NCI-H524 (cell line): ENCODE measurements at places on chromosomes 2 and 18.

DNA sequence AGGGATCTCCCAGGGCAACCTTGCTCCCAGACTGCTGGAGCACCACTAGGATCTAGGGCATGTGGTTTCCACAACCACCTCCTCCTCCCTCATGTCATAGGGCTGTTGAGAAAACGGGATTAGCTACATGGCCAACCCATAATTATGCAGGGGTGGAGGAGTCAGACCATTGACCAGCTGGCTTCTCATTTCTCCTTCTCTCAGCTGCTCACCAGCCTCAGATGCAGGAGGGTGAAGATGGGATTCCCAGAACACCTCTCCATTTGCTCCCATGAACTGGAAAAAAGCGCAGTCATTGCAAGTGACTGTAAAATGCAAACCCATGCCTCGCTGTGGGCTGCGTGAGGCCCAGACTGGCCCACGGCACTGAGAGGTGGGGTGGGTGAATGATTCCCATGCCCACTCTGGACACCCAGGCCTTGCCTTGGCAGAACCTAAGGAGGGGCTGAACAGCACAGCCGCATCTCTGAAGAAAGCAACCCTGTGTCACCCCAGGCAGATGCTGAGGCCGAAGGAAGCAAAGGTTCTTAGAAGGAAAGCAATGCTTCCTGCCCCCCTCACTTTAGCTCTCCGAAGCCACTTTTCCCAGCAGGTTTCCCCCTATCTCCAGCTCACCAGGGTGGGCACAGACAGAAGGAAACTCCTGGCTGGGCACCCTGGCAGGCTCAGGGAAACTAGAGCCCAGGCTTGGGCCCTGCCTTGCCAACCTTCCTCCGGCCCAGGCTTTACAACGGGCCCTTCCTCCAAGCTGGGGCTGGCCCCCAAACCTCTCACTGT, 69.6 kb upstream of the RTN4 start:
- peak; percentile 99 for DNase-seq

DNA sequence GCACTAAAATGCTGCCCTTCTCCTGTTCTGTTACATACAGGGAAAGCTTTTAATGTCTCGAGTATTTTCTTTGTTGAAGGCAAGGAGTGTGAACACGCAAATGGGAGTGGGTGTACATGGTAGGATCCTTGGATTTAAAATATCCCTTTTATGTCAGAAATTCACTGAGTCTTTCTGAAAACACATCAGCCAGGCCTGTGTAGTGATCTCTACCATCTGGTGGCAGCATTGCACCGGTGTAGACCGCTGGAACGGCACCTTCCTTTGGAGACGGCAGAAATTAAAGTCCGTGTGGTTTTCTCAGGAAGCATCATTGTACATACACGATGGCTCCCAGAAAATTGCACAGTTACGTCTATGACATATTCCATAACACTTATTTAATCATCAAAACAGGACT, 515.8 kb downstream of the GALR1 start:
- peak; percentile 41 for DNase-seq

DNA sequence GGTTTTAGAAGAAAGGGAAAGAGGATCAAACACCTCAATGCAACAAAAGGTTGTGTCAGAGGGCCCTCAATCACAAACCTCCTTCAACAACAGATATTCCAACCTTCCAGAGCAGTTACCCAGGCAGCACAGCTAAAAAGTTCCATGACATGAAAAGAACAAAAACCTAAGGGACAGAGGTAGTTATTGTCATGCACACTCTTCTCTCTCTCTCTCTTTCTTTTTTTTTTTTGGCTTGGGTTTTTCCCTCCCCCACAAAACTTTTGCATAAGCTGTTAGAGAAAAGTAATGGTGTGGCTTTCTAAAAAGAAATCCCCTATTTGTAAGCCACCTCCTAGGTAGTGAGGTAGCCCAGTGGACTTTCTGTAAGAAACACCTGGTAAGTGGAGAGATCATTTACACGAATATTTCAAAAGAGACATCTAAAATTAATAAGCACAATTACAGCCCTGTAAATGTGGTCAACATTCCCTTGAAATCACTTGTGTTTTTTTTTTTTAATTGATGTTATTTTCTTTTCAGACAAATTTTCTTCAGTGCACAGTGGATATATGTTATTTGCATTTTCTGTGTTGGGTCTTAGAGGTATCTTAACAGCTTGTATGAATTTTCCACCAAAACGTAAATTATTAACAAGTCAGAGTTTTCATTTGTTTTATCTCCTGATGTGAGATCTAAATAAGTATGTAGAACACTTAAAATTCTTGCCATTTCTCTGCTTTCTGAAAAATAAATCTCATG, 48.4 kb downstream of the ZEB2 start:
- no peak for DNase-seq

DNA sequence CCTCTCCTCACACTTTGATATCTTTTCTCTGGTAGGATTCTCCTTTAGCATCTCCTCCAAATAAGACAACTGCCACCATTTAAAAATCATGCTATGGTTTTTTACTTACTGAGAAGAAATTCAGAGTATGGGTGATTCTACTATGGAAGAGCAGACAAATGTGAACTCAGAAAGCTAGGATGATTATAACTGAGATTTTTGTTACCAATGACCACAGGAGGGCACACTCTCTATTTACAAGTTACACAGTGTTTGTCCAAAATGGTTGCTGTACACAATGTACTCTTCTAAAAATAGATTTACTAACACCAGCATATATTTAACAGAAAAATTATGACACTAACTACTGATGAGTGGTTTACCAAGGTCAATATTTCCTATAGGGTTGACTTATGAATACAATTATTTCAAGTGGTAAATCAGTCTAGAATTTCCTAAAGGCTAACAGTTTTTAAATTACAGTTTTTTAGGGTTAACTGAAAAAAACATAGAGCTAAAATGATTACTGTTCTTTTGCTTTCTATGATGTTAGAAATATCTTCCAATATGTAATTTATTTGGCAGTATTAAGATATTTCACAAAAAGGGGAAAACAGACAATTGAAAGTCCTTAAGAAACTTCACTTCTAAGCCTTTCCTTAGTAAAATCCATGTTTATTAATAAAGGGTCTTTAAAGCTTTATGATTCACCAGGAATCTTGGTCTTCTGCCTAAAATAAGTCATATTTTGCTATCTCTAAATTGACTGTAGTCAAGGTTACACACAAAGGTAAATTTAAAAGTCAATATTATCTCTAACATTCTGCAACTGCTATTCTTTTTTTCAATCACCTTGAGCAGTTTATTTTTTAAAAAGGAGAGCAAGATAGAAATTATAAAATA, 57.2 kb downstream of the MAP4K3 start:
- DNase-seq: peak; percentile 2

DNA sequence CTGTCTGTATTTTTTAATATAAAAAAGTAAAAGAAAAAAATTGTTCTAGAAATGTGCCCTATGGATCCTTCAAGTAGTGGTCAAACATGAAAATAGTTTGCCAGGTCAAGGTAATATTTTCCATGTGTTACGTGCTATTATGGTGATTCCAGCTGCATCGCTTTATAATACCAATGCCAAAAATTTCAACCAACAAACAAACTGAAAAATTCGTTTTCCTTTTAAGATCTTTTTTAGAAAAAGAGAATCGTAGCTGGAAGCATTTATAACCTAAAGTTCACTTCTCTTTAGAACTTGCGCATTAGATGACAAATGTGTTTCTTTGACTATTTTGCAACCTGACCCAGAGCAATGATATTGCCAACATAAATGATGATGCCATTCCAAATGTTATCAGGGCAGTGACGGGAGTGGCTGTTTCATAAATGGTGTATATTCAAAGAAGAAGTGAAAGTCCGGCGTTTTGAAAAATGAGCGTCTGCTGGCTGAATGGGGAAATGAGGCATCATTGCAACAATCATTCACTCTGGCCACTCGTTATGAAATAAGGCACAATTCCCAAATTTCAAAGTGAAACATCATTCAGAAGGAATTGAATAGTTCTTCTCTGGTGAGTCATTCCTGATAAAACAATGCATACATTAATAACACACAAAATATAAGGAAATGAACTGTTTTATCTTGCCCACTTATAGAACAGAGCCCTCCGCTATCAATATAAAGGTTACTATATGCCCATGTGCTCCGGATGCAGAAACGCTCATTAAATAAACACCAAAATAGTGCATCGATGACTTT, 297.4 kb downstream of the TGIF1 start:
- no peak for DNase-seq

DNA sequence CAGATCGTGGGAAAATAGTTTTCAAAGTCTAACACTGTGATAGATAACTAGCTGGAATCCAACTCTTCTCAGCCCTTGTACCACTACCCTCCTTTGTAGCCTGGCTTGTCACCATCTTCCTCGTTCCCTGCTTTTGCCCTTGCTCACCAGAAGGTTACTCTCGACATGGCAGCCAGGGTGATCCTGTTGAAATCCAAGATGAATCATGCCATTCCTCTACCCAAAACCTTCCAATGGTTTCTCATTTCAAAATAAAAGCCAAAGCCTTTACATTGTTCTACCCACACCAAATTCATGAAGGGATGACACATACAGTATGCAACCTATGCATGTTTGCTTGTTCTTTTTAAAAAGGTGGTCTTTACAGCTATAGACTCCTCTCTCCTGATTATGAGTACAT, 45.7 kb downstream of the STAT4 start:
- no peak for DNase-seq

DNA sequence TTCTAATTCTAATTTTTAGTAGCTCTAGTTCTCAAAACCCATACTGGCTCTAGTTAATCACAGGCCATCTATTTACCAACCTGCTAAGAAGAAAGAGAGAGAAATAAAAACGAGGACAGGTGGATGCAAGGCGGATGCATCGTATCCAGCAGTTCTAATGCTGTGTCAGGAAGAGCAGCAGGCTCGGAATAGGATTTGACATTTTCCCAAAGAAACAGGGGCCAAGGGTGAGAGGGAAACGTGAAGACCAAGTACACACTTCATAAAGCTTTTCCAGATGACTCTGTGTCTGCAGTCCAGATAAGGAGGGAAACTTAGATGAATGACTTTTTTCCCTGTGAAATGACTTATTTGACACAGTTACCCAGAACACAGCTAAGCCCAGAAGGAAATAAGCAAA, 117.5 kb downstream of the ESCO1 start:
- DNase-seq: no peak

DNA sequence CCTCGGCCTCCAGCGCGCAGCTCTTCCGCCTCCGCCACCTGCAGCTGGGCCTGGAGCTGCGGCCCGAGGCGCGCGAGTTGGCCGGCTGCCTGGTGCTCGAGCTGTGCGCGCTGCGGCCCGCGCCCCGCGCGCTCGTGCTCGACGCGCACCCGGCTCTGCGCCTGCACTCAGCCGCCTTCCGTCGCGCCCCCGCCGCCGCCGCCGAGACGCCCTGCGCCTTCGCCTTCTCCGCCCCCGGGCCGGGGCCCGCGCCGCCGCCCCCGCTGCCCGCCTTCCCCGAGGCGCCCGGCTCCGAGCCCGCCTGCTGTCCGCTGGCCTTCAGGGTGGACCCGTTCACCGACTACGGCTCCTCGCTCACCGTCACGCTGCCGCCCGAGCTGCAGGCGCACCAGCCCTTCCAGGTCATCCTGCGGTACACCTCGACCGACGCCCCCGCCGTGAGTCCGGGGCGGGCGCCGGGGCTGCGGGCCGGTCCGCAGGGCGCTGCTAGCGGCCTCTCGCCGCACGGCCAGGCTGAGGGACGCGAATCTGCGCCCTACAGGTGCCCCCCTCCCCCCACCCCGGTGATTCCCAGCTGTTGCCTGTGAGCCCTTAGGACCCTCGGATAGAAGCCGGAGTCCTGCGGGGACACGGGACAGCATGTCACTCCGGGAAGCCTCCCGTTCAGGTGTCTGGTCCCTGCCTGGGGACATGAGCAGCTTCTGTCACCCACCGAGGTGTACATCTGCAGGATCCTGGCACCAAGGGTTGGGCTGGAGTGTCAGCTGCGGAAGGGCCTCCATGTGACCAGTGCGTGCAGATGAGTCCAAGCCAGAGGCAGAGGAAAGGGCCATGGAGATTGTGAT, 616 bp downstream of the RNPEPL1 start:
- DNase-seq: peak; percentile 46

GRCh38 chr2:37317746-37318145, 6.9 kb downstream of the PRKD3 start:
- no peak for DNase-seq

GRCh38 chr2:55547001-55547400, 27.5 kb downstream of the CFAP36 start:
- DNase-seq: no peak

GRCh38 chr18:1392865-1393734, 488.4 kb downstream of the ADCYAP1 start:
- DNase-seq: no peak

GRCh38 chr2:96821113-96821675, 5.1 kb downstream of the CNNM3 start:
- DNase-seq: no peak

- DNase-seq: no peak
Observed at GRCh38 chr18:63224630-63225029, 94.9 kb downstream of the BCL2 start.

GRCh38 chr2:202035089-202035940, 1.7 kb downstream of the FZD7 start:
- peak; percentile 83 for DNase-seq

- DNase-seq: no peak
Observed at GRCh38 chr2:144503242-144503641, 16.7 kb downstream of the ZEB2 start.

DNA sequence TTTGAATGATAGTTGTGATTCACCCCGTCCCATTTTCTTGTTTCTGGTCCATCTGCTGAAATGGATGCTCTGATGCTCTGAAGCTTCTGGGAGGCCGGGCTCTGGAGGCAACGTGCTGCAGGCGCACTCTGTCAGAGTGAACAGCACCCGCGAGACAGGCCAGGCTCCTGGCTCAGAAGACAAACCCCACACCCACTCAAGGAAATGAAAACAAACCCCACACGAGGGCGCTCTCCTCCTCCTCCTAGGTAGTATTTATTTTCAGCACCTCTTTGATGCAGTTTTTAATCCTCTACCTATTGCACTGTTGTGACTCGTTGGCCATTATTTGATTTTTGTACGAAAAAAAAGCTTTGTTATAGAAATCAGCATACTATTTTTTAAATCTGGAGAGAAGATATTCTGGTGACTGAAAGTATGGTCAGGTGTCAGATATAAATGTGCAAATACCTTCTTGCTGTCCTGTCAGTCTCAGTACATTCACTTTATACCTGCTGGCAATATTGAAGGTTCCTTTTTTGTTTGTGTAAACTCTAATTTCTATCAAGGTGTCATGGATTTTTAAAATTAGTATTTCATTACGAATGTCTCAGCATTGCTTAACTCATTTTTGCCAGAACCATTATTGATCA, 10.3 kb upstream of the CHST10 start:
- no peak for DNase-seq

GRCh38 chr2:158194229-158194628, 92.6 kb downstream of the UPP2 start:
- peak; percentile 66 for DNase-seq

GRCh38 chr2:177712462-177712861, 319.9 kb downstream of the AGPS start:
- no peak for DNase-seq

DNA sequence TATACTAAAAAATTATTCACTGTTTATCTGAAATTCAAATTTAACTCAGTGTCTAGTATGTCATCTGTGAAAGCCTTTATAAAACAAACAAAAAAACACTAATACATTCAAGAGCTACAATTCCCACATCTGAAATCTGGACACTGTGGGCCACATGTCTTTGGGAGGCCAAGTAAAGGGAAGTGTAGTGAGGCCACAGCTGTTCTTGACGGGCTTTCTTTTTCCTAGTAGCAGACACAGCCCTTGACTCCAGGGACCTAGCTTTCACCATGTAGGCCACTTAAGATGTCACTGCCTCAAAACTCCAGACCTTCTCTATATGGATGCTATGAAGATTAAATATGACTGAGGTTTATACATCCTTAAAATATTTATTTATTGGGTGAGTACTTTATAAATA, 91.1 kb downstream of the RBMS1 start:
- no peak for DNase-seq

- no peak for DNase-seq
Observed at GRCh38 chr2:232976176-232976575, 36.9 kb downstream of the NGEF start.

- DNase-seq: no peak
Observed at GRCh38 chr2:67899187-67899586, 163.6 kb downstream of the C1D start.
